ENCODE measurements at places on chromosomes 5 and 9.
A peak's percentile ranks its signal among the peaks of the same experiment; 100 is the strongest.

DNA sequence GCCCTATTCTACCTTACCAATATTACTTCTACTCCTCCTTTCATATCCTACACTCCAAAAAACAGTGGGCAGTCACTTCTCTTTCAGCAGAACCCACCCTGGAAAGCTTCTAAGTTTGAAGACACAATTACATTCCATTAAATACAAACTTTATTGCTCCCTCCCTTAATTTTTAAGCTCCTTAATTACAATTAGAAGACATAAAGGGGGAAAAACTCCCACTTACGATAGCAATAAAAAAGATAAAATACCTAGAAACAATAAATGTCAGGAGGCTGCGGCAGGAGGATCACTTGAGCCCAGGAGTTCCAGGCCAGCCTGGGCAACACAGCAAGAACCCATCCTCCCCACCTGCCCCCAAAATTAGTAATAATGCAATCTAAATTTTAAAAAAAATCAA lies 9.6 kb downstream of the RNF145 start:
- DNase-seq, result no peak

GRCh38 chr9:19378647-19379046 lies 1.4 kb downstream of the RPS6 start:
- no peak for DNase-seq

DNA sequence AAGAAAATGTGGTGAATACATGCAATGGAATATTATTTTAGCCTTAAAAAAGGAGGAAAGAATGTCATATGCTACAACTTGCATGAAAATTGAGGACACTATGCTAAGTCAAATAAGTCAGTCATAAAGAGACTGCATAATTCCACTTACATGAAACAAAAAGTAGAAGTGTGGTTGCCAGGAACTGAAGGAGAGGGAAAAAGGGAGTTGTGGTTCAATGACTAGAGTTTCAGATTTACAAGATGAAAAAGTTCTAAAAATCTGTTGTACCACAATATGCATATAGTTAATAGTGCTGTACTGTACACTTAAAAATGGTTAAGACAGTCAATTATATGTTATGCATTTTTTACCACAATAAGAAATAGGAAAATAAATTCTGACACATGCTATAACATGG lies 95.4 kb downstream of the SLC44A1 start:
- DNase-seq, result no peak

GRCh38 chr5:39977066-39977655 lies 552.4 kb upstream of the DAB2 start:
- DNase-seq, result no peak

DNA sequence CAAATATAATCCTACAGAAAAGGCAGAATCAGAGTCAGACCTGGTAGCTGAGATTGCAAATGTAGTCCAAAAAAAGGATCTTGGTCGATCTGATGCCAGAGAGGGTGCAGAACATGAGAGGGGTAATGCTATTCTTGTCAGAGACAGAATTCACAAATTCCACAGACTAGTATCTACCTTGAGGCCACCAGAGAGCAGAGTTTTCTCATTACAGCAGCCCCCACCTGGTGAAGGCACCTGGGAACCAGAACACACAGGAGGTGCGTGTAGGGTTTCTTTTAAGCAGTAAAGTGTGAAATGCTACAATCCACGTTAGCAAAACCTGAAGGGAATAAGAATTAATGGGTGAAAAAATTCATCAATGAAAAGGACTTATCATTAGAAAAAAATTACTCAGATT lies 145.8 kb downstream of the GIN1 start:
- DNase-seq, result no peak

DNA sequence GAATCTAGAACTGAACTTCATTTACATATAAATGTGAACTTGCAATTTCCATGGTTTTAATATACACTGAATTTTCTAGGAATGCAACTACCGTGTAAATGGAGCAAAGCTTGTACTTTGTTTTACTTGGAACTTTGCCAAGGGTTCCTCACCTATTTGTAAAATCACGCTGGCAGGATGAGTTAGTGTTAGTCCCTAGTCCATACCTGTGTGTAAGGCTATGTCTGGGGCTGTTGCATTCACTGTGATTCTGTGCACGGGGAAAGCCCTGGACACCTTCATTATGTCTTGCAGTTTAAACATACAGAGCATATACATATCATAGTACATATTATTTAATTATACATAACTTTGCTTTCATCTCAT lies 119.9 kb downstream of the PAX5 start:
- DNase-seq, result peak; percentile 72

- DNase-seq, result no peak
These were observed 484.0 kb downstream of the SPATA31A7 start for GRCh38 chr9:61673664-61674381.

DNA sequence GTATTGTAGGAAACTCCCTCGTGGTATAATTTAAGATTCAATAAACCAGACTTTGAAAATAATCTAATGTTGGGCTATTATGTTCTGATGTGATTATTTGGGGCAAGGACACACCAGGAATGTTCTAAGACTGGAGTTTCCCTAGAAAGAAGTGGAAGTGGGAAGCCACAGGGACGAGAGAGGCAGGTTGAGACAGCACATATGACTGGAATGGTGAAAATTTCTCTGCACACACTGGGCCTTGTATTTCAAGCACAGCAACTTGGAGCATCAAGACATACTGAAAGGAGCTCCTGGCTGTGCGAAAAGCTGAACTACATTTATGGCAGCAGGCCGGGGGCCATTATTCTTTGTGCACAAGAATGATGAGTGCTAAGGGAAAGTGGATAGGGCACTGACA lies 98.2 kb downstream of the CETN3 start:
- no peak for DNase-seq

- DNase-seq, result no peak
These were observed 80.6 kb upstream of the LRRTM2 start for GRCh38 chr5:138955671-138956295.

- no peak for DNase-seq
These were observed 127.8 kb downstream of the MSX2 start for GRCh38 chr5:174852143-174852542.

DNA sequence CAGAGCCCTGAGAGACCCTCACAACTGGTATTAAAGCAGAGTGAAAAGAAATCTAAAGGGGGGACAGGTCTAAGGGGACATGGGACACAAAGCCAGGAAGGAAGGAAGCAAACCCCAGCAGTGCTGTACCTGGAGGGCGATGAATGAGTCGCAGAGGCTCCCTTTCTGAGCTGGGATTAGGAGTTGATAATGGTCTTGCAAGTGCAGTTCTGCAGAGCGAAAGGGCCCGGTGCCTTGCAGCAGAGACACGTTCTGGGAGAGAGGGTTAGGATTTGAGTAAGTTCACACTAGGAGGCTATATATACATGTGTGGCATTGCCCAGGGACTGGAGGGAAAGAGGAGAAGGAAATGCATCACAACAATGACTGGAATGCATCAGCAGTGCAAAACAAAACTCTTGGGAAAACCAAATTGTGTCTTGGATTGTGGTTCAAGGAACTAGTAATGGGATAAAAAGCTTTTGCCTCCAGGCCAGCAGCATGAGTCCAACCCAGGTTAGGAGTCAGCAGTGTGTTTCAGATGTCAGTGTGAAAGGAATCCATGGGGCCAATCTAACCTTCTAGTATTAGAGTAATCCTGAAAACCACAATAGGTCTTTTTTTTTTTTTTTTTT lies 38.8 kb upstream of the LIFR start:
- DNase-seq, result no peak

DNA sequence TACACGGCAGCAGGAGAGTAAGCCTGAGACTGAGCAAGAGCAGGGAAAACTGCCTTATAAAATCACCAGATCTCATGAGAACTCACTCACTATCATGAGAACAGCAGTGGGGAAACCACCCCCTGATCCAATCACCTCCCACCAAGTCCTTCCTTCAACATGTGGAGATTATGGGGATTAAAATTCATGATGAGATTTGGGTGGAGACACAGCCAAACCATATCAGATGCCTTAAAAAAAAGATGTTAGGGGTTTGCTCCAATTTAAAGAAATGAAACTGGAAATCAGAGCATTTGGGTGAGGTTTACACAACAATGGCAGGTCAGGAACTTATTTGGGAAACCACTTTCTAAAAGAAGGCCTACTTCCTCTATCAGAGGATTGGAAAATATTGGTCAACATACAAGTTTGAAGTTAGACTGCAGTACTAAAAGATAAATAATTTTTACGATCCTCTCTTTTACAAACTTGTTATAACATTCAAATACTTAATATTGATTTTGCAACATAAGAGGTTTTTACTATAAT lies 105.1 kb downstream of the FBN2 start:
- DNase-seq, result no peak

GRCh38 chr5:180333661-180334060 lies 19.5 kb downstream of the GFPT2 start:
- DNase-seq, result no peak

- no peak for DNase-seq
These were observed 2.9 kb upstream of the PTGER4 start for GRCh38 chr5:40676613-40677343.

DNA sequence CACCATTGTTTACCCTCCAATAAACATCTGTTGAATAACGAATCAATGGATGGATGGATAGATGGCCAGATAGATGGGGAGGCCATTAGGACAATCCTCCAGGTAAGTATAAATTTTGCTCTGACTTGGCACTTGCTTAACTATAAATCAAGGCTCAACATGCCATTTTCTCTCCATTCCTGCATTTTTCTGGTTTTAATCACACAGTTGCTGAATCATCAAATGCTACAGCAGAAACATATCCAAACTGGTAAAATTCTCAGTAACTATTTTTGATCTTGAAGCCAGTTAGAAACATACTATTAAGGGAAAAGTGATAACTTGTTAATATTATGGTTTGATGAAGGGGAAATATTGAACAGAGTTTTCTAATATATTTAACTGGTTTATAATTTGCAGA lies 71.5 kb upstream of the MTAP start:
- no peak for DNase-seq

- DNase-seq, result no peak
These were observed 74.9 kb upstream of the SELENOP start for GRCh38 chr5:42886635-42887034.

- no peak for DNase-seq
These were observed 104.0 kb upstream of the POU5F2 start for GRCh38 chr5:93845376-93845775.

- no peak for DNase-seq
These were observed 42.5 kb downstream of the ADAM19 start for GRCh38 chr5:157533011-157533481.

DNA sequence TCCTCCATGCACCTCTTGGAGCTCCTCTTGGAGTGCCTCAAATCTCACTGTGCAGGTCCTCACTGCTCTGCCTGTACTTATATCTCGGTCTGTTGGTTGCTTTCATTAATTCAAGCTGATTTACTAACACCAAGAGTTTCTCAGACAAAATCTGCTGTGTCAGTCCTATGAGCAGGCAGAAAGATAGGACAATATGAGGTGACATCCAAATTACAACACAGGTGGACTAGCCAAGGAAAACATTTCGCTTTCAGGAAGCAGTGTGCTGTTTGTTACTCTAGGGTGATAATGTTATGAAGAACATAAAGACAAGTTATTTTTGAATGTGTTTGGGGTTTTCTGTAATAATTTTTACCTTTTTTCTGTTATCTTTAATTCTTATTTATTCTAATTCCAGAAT lies 264.1 kb upstream of the ANKH start:
- DNase-seq, result no peak

DNA sequence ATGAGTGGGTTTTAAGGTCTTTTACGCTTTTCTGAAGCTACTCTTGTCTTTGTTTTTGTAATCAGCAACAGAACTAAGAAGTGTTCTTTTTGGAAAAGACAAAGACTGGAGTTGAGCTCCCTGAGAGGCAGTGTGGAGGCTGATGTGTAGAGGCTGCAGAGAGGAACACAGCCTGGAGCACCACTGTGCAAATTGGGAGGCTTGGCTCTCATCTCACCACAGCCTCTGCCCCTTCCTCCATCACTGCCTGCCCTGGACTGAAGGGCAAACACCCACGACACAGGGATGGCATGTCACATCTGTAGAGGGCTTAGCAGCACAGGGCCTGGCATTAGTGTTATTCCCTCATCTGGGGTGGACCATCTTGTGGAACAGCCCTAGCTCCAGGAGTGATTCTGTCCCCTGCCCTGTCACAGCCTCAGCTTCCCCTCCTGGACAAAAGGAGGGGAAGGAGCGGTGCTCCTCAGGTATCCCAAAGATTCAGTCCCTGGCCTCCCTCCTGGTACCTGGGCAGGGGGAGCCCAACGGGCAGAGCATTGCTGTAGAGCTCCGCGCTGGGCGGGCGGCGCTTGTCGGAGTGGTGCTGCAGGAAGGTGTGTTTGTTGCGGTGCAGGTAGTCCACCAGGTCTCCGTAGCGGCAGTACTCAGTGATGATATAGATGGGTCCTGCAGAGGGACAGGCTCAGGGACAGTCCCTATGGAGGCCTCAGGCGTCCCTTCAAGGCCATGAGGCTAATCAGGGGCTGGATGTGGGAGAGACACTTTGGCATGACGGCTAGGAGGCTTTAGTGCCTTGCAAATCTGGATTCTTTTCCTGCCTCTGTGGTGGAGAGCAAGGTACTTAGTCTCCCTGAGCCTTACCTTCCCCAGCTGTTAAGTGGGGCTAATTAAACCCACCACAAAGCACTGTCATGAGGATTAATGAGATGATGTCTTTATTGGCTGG lies 32.8 kb downstream of the PDGFRB start:
- DNase-seq, result no peak

DNA sequence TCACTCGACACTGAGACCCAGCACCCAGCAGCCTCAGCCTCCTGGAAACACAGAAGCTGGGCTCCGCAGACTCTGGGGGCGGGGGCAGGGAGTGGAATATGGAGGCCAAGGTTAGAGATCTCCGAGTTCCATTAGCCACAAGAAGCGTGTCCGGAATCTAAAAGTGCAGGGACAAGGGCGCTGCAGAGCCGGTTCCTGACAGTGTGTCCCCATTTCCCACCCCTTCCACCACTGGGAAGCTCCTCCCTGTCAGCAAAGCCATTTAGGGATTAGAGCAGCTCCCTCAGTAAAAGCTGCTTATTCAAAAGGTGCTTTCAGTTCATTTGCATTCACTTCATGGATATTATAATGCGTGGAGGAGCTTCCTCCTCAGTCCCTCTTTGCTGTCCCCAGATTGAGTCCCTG lies 74.1 kb upstream of the HSPA9 start:
- DNase-seq, result no peak

DNA sequence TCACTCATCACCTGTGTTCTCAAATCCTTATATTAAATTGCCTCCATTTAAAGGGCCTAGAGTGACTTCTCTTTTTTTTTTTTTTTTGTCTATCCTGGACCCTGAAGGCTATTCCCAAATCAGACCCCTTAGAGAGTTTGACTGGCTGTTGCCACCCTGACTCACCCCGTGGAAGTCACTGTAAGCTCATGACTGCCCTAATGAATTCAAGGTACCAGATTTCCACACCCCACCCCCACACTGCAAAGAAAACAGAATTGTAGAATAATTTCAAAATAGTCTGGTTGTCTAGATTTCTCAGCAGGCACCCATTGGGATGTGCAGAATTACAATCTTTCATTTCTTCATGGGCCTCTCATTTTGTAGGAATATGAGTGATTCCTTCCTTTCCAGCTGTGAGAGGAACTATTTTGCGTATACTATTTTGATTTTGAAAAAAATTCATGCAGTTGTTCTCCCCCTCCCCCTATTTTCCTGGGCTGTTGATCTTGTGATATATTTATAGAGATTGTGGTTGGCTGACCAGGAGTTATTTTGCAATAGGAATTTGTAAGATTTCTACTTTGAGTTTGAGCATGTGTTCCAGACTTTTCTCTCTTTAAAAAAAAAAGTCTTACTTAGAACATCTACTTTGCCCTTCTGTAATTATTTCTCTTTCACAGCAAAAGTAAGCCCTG lies 79.1 kb downstream of the ZNF618 start:
- DNase-seq, result no peak
